Vagina (tissue), 2 donors: ENCODE measurements at places on chromosomes 7 and 10. TPM values are rescaled to one million over a fixed set of nuclear protein-coding genes. Genes with fewer than 3 reads are reported as not detected.

The BICC1 gene
- 15.2 TPM for total RNA-seq

The EGFR gene
- 130 TPM for total RNA-seq

The MAGI2 gene
- total RNA-seq, result 6.9 TPM

The FRMPD2 gene
- not detected for total RNA-seq

The FXYD4 gene
- total RNA-seq, result not detected

The CLDN4 gene
- 29.5 TPM for total RNA-seq

The FKBP9 gene
- total RNA-seq, result 113 TPM

The ANKRD26 gene
- 8.8 TPM for total RNA-seq

The C10orf105 gene
- total RNA-seq, result 0.49 TPM

The SP4 gene
- 8.6 TPM for total RNA-seq

The ZNF783 gene
- total RNA-seq, result 13.8 TPM

The MACROH2A2 gene
- total RNA-seq, result 15.5 TPM

The GIMAP7 gene
- 16.0 TPM for total RNA-seq

The TAS2R41 gene
- not detected for total RNA-seq

The DRGX gene
- not detected for total RNA-seq

DNA sequence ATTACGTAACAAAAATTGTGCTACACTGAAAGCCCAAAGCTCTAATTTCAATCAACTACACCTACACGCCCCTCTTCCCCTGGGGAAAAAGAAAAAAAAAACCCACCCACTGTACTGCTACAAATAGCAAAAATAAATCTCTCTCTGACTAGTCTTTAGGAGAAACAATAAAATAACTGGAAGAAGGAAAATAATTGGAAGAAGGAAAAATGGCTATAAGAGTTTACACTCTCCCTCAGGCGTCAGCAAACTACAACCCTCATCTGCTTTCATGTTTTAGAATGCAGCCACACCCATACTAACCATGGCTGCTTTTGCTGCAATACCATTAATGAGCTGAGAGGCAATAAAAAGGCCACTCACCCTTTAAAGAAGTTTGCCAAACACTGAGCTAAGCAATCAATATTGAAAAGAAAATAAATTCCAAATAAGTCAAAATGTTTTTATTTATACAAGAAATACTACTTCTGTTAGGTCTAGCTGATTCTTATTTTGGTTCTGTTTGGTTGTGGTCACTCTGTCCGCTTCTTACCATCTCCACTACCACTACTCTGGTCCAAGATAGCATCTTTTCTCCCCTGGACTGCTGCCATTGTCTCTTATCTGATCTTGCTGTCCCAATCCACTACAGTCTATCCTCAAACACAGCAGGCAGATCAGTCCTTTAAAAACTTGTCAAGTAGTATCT, 3.8 kb downstream of the MINDY3 start:
- no peak for DNase-seq

DNA sequence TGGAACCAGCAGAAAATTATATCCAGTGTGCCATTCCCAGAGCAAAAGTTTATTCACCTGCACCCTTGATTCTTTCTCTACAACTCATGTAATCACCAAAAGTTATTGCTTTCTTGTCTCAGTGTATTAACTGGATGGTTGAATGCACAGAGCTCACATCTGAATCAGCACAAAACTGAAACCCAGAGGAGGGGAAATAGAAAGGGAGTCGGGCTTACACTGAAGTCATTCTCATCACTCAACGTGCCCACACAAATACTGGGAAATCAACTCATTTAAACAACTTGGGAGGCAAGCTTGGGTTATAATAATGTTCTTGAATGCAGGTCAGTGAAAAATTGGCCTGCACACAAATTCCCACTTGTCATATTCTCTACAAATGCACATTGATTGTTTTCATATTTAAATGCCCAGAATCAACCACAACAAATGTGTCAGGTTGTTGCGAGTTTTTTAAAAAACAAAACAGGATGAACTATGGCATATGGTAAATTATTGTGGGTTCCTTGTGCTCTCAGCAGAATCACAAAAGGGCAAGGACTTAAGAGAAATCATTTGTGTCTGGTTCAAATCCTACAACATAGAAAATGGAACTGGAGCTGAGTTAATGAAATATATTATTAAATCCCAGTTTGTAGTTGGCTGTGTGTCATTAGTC, 125.9 kb upstream of the NOBOX start:
- no peak for DNase-seq

- no peak for DNase-seq
Observed at GRCh38 chr10:102175415-102175814, 23.2 kb downstream of the NOLC1 start.

- DNase-seq, result no peak
Observed at GRCh38 chr7:124764847-124765400, 668 bp downstream of the GPR37 start.

- DNase-seq, result no peak
Observed at GRCh38 chr7:12670743-12671520, 16.5 kb upstream of the ARL4A start.

GRCh38 chr7:18144166-18144565, 116.5 kb upstream of the PRPS1L1 start:
- no peak for DNase-seq

DNA sequence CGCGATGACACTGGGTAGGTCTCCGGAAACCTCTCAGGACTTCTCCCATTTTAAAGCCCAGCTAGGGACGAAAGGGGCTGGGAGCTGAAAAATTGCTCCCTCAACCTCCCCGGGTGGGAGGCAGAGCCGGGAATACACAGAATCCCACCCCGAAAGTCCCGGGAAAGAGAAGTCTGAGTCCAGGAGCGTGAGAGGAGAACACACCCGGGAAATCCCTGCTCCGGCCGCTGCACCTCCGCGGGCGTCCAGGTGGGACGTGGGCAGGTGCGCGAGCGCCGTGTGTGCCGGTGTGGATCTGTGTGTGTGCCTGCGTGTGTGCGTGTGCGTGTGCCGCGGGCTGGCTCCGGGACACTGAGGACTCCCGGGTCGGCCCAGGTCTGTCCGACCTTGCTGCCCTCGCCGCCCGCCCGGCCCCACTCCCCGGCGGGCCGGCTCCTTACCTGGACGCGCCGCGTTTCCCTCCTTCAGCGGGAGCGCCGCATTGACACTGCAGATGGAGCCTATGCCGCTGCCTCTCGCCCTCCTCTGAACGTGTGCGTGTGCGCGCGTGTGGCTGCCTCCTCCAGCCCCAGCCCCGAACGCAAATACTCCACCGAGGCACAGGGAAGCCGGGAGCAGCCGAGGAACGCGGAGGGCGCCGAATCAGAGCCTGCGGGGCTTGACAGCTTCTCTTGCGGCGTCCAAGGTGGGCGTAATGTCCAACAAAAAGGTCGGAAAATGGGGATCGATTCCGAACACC, at the start of gene PLXNA4:
Gene PLXNA4, minus strand, starts transcription at position 489 of the 739 bp plus-strand sequence. CDS start 67,777 bp downstream, outside the sequence.
- no peak for DNase-seq

- DNase-seq, result no peak
Observed at GRCh38 chr7:36182854-36183604, 30.0 kb downstream of the EEPD1 start.

DNA sequence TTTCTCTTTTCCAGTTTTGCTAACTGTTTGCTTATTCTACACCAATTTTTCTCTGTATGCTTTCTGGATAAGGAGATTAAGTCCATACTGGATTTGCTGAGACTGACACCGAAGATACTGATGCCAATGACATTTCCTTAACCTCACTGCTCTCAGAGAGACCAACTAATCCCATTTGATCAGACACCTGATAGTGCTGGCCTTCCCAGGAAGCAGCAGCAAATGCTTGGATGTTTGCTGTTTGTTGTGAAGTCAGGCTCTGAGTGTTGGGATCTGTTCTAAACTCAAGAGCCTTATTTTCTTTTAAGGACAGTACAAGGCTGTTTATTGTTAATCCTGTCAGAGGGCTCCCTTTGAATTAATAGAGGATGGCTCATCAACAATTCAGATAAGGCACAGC, 143.3 kb downstream of the ANK3 start:
- DNase-seq, result no peak

DNA sequence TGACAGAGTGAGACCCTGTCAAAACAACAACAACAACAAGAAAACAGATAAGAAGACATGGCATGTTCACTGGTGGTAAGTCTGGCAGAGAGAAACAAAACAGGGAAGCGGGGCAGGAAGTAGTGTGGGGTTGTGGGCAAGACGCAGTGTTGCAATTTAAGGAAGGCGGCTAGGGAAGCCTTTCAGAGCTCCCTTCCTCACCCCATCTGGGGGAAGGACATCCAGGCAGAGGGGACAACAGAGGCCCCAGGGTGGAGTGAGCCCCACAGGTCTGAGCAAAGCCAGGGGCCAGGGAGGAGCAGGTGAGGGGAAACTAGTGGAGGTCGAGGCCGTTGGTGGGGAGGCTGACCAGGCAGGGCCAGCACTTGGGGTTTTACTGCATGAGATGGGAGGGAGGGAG, 16.8 kb downstream of the LAT2 start:
- no peak for DNase-seq

DNA sequence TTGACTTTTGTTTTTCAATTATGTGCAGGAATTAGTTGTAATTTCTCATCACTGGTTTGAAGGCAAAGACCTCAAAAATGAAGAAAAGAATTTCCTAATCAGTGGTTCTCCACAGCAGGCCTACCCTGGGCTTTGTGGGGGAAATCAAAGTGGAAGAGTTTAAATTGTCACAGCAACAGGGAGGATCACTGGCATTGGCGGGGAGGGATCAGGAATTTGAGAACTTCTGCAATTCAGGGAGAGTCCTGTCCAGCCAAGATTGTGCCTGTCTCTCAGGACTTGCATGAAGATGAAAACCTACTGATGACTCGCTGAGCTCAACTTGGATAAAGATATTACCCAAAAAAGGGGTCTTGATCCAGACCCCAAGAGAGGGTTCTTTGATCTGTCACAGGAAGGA, 70.1 kb downstream of the HACD1 start:
- no peak for DNase-seq

DNA sequence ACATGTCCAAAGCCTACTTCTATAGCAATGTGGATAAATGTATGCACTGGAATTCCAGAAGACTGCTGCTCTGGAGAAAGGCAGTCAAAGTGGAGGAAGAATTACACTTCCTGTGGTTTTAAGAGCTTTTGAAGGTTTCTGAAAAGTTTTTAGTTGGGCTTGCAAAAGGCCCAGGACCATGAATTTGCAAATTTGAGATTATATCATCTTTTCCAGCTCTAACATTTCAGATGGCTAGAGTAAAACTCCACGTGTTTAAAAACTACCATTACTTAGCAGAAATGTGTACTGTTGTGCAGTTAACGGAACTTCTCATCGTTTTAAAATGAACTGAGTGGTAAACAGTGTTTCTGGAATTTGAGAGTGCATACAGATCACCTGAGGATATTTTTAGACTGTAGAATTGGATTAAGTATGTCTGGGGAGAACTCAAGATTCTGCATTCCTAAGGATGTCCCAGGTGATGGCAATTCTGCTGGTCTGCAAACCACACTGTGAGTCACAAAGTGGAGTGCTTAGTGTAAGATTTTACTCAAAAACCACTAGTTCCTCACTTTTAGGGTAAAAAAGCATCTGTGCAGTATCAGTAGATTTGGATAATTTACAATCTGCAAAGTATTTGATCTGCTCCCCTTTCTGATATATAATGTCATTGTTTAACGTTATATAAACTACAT, 32.9 kb upstream of the CCDC71L start:
- no peak for DNase-seq

DNA sequence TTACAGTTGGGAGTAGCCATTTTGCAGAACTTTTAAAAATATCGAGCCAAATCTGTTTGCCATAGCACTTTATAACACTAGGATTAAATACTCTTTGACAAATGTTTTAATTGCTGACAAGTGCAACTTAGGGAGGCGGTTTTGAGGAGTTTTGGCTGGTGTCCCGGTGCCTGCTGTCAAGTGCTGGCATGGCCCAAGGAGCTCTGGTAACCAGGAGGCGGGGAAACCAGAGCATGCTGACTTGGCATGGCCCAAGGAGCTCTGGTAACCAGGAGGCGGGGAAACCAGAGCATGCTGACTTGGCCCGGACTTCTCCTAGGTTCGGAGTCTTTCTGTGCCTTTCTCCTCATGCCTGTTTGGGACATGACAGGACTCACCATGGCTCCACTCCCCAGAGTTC, 30.8 kb upstream of the ZNF32 start:
- DNase-seq, result no peak

- DNase-seq, result no peak
Observed at GRCh38 chr10:91043173-91043910, 122.5 kb upstream of the ANKRD1 start.

DNA sequence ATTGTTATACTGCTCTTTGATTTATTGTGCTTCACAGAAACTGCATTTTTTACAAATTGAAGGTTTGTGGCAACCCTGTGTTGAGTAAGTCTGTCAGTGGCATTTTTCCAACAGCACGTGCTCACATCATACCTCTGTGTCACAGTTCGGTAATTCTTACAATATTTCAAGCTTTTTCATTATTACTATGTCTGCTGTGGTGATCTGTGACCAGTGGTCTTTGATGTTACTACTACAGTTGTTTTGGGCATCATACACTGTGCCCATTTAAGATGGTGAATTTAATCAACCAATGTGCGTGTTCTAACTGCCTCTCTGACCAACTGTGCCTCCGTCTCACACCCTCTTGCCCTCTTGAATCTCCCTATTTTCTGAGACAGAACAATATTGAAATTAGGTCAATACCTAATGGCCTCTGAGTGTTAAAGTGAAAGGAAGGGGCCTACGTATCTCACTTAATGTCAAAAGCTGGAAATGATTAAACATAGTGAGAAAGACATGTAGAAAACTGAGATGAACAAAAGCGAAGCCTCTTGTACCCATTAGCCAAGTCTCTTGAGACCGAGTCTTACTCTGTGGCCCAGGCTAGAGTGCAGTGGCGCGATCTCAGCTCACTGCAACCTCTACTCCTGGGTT, 20.2 kb upstream of the ASL start:
- DNase-seq, result no peak

GRCh38 chr10:87846023-87846422, 17.3 kb downstream of the KLLN start:
- no peak for DNase-seq

DNA sequence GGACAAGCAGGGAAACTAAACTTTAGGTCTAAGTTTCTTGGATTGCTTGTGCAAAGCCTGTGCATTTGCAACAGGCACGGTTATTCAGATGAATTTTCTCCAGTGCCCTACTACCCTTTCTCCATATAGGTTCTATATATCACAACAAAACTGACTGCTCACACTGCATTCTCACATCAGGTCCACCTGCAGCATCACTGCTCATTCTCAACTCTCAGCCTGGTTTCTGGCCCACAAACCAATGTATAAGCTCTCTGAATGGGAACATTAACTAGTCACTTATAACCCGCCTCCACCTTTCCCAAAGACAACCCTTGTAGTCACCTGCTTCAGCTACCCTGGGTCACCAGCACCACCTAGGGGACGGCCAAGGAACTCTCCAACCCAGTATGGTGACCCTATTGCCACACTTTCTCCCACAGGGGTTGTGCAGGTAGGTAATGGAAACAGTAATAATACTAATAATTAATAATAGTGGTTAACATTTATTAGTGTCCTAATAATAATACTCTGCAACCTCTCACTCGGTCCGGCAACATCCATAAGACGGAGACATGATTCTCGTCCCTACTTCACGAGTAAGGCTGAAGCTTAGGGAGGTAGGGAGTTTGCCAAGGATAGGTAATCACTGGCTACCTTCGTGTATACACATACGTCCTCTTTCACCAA, 97.3 kb downstream of the CLEC2L start:
- DNase-seq, result no peak

DNA sequence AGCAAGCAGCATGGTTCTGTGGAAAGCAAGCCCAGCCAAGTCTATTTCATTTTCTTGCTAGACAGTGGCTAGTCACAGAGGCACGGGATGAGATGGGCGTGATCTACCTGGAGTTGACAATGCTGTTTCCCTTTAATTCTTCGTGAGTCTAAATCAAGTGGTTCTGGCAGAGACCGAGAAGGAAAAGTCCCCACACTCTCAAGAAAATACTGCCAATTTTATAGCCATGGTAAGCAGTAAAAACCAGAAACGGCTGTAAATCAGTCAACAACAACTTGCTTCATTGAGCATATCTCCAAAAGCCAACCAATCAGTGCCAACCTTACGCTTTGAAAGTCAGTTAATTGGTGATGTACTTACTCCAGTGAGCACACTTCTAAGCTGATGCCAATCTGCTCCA, 223.4 kb downstream of the SEC23IP start:
- no peak for DNase-seq
